ENCODE measurements at places on chromosomes 2 and 18.

DNA sequence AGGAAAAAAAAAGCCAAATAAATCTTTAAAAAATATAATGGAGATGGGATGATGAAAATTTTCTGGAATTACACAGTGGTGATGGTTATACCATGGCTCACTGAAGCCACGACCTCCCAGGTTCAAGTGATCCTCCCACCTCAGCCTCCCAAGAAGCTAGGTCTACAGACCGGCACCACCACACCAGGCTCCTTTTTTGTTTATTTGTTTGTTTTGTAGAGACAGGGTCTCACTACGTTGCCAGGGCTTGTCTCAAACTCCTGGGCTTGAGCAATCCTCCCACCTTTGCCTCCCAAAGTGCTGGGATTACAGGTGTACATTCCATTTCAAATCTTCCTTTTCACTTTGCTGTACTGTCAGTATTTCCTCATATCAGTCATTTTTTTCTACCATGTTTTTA lies 61.7 kb downstream of the CHRNA1 start:
- H3K27ac ChIP-seq: no peak overlapping the region
- no peaks in the 10 kb centered on the region for H3K27me3 ChIP-seq
- no peaks in the 10 kb centered on the region for H3K4me1 ChIP-seq
- no peaks in the 10 kb centered on the region for H3K36me3 ChIP-seq

DNA sequence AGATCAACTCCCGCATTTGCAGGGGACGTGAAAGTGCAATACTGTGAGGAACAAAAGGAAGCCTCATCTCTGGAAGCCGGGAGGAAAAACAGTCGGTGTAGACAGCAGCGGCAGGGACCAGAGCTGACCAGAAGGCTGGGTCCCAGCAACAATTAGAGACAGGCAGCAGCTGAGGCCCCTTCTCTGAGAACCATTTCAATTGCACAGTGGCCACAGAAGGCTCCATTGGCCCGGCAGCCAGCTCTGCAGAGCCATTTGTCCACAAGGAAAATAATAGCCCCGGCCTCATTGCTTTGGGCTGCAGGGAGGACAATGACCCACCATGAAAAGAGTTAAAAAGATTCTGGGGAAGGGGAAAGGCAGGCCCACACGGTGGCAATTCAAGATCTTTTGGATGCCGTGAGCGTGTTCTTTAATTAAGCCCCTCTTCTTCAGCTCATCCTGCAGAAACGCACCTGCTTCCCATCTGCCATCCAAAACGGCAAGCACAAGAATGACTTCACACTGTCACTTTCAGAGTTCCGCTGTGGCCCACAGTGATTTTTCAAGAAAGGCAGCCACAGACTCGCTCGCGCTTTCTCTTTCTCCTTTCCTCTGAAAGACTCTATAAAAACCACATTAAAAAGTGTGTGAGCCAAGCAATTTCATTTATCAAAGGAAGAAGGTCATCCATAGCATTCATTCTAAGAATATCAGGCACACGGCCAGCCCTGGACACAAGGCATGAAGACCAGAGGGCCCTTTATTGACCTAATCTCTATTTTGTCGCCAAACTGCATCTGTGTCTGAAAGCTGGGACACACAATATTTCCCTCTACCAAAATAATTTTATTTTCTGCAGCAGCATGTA lies 293.6 kb downstream of the SOX11 start:
- H3K4me3 ChIP-seq: no peak overlapping the region
- H3K36me3 ChIP-seq: no peaks in the 10 kb centered on the region
- DNase-seq: no peak
- no peak overlapping the region for H3K27ac ChIP-seq
- H3K27me3 ChIP-seq: no peaks in the 10 kb centered on the region

DNA sequence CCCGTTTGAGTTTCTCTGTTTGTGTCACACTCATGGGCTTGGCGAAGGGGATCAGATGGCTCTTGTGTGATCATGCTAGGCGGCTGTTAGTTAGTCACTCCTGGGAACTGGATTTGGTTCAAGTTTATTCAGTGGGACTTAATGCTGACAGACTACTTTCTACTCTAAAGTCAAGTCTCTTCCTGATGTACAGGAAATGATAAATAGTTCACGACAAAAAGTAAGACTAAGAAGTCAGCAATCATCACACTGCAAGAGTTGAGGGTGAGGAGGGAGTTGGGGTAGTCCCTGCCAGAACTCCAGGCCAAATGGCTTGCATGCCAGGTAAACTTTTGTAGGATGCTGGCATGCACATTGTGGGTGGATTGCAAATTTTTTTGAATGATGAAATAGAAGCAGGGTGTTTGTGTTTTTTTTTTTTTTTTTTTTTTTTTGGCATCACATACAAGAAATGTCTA lies 25.1 kb upstream of the CCL20 start:
- no peaks in the 10 kb centered on the region for H3K4me1 ChIP-seq
- no peak overlapping the region for H3K27ac ChIP-seq
- H3K36me3 ChIP-seq: no peaks in the 10 kb centered on the region
- H3K27me3 ChIP-seq: no peaks in the 10 kb centered on the region

GRCh38 chr2:170679607-170680079 lies 35.5 kb upstream of the SP5 start:
- no peaks in the 10 kb centered on the region for H3K27me3 ChIP-seq
- peaks cover 3% of the 10 kb centered on the region for H3K4me1 ChIP-seq
- H3K27ac ChIP-seq: no peak overlapping the region
- H3K36me3 ChIP-seq: no peaks in the 10 kb centered on the region
- DNase-seq: no peak
- H3K4me3 ChIP-seq: no peak overlapping the region

- H3K27me3 ChIP-seq: no peaks in the 10 kb centered on the region
- no peaks in the 10 kb centered on the region for H3K36me3 ChIP-seq
- no peaks in the 10 kb centered on the region for H3K4me1 ChIP-seq
- H3K4me3 ChIP-seq: no peak overlapping the region
- DNase-seq: no peak
Observed at GRCh38 chr18:10235661-10235952, 218.8 kb upstream of the APCDD1 start.

DNA sequence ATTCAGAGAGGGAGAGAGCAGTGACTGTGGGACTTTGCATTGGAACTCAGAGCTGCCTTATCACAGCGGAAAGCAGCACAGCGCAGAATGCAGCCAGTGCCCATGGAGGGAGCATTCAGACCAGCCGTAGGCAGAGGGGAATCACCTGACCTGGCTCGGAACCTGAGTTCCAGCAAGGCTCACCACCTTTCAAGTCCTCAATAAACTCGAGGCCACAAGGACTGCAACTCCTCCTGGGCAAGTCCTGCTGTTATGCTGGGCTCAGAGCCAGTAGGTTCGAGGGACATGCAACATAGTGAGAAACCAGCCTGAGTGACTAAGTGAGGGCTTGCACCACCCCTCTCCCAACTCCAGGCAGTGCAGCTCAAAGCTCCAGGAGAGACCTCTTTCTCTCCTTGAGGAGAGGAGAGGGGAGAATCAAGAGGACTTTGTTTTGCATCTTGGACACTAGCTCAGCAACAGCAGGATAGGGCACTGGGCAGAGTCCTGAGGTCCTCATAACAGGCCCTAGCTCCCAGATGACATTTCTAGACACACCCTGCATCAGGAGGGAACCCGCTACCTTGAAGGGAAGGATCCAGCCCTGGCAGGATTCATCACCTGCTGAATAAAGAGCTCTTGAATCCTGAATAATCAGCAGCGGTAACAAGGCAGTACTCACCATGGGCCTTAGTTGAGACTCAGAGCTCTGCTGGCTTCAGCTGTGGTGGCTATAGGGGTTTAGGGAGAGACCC lies 136.8 kb upstream of the OTOS start:
- no peaks in the 10 kb centered on the region for H3K4me1 ChIP-seq
- no peaks in the 10 kb centered on the region for H3K27me3 ChIP-seq
- no peaks in the 10 kb centered on the region for H3K36me3 ChIP-seq
- DNase-seq: no peak
- no peak overlapping the region for H3K4me3 ChIP-seq

DNA sequence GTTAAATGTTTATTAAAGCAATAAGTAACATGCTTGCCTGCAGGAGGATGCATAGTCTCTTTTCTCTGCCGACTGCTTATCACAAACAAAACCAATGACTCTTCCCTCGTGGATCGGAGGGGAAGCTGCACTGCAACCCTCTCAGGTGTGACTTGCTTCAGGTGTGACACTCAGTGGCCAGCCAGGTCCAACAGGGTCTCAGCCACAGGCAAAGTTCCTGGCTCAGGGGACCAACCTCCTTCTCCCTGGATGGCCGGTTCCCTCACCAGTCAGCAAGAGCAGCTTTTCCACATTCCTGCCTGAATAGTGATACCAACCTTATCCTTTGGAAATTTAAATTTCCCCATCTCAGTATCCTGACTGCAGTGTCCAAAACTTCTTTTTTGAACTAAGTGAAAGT lies 383.5 kb downstream of the CMPK2 start:
- no peak overlapping the region for H3K4me3 ChIP-seq
- no peak overlapping the region for H3K27ac ChIP-seq
- no peak for DNase-seq
- H3K27me3 ChIP-seq: peaks cover 2% of the 10 kb centered on the region

- no peak for DNase-seq
- H3K4me1 ChIP-seq: no peaks in the 10 kb centered on the region
- H3K27me3 ChIP-seq: no peaks in the 10 kb centered on the region
Observed at GRCh38 chr2:181356526-181357130, 100.6 kb upstream of the ITGA4 start.
